ENCODE measurements at places on chromosomes 11 and 22.

GRCh38 chr11:69436041-69436982, 45.2 kb upstream of the LINC01488 start:
- no peak for DNase-seq

DNA sequence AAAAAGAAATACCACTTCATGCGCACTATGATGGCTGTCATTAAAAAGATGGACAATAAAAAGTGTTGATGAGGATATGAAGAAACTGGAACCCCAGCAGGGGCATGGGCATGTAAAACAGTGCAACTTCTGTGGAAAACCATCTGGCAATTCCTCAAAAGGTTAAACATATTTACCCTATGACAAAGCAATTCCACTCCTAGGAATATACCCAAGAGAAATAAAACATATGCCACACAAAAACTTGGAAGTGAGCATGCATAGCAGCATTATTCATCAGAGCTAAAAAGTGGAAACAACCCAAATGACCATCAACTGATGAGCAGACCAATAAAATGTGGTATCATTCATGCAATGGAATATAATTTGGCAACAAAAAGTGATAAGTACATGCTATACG, 50.1 kb downstream of the LRRC32 start:
- DNase-seq, result no peak

- no peak for DNase-seq
Observed at GRCh38 chr11:77081976-77082836, 15.4 kb downstream of the CAPN5 start.

DNA sequence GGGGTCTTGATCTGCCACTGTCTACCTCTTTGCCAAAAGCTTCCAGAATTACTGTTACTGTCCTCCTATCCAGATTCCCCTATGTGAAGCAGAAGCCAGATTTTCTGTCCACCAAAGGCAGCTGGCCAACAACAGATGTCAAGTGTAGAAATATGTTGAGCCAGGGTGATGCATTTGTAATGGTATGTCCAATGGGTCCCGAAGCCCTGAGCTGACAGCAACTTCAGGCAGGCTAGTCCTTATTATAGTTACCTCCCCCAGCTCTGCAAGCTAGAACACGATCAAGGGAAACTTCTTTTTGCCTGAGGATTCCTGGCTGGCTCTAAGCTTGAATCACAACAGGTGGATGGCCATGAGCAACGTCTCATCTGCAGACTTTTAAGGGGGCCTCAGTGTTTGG, 10.2 kb downstream of the PAMR1 start:
- no peak for DNase-seq

DNA sequence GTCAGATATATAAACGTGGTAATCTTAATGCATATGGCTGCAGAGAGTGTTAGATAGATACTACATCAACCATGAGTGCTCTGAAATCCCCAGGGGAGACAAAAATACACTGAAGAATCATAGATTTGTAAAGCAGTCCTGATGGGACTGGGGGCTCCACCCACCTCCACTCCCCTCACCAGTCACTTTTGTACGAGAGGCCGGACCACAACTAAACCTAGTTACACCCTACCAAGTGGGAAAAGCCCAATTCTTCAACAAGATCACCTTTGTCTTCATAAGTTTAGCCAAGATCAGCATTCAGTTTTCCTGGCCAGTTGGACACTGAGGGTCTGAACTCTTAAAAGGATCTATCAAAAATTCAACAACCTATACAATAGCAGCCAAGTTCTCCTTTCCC, 1.5 kb downstream of the SF1 start:
- no peak for DNase-seq

GRCh38 chr11:95269036-95269819, 38.2 kb upstream of the SESN3 start:
- DNase-seq, result no peak

DNA sequence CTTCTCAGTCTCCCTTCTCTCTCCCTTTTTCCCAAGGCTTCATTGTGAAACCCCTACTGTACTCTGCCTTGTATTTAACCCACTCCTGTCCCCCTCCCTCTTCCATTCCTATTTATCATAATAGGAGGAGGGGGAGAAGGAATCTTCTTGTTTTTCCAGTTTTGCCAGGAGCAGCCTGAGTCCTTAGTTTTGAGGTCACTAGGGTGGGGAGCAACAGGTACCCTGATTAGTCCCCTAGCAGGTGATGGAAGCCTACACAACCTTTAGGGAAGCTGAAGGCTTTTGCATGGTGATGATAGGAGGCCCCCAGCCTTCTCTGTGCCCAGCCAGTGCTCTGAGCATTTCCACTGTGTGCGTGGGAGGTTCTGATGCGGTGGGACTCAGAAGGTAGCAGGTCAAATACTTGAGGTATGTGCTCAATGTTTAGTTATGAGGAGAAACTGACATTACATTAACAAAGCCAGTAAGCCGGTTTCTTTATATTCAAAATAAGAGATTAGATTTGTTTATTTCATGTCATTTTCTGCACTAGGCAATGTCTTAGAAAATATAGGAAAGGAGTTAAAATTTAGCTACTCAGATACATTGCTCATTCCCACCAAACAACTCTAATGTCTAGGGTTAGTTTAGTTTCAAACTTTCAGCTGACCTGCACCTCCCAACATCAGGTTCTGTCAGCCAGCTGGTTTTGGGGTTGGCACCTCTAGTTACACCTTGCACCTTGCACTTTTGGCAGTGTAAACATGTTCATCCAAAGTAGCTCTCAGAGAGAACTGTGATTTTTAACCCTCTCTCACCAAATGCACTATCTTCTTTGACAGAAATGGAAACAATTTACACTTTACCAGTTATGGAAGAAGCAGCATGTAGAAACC, 26.0 kb downstream of the PARVA start:
- DNase-seq, result no peak

DNA sequence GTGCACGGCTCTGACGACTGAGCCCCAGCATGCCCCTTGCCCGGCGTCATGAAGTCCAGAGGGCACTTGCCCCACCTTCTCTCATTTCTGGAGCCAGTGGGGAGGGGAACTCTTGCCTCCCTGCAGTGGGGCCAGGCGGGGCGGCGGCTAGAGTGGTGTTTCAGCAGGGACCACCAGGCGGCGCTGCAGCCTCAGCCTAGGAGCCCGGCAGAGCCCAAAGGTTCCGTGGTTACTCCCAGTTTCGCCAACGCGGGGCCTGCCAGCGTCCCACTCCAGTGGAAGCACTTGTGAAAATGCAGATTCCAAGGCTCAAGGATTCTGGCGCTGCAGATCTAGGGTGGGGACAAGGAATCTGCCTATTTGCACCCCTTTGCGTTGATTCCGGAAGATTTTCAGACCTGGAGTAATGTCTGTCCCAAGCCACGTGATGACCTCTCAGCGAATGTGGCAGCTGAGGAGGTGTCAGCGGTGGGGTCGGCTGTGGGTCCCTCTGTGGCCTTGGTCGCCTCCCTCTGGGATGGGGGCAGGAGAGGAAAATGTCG, 55.7 kb downstream of the CD82 start:
- peak; percentile 54 for DNase-seq
